ENCODE measurements at places on chromosomes 2 and 18. TPM values are rescaled to one million over a fixed set of nuclear protein-coding genes. Genes with fewer than 3 reads are reported as not detected.

- DNase-seq = no peak
Observed at GRCh38 chr2:42764096-42764495, at the start of gene OXER1. OXER1 (minus strand) TSS chr2:42764135; CDS start chr2:42764062, 73 bp downstream.

Gene DPP4
- 65.4 TPM for total RNA-seq

GRCh38 chr2:219709331-219709761 is 81.9 kb downstream of the SLC4A3 start:
- DNase-seq = no peak

DNA sequence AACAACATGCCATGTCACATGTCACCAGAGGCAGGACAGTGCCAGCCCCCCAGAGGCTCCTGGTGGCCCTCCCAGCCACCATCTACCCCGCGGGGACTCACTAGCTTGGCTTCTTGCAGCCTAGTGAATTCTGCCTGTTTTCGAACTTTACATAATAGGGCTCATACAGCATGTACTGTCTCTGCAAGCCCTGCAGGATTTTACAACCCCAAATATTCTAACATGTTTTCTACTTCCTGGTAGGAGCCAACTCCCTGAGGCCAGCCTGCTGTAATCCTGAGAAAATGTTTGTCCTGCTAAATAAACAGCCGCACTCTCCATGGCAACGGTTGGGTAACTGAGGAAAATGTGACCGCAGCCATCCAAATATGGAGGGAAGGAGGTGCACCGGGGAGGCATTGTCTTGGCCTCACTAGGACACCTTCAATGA is 2.7 kb downstream of the PER2 start:
- DNase-seq = no peak

DNA sequence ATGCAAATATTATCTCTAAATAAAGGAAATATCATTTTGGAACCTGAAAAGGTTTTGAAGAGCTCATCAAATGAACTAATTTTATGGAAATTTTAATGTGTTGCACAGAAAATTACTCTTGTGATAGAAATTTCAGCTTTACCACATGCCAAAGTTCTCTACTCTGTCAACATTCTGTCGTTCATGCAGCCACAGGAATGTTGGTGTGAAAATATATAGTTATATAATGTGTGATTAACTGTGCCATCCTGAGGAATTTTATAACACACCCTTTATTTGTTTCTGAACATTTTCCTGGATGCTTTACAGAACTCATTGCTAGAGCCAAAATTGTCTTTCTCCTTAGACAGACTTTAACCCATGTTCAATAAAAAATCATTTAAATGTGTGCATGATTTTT is 202.5 kb upstream of the SLC8A1 start:
- no peak for DNase-seq
